SIG-M5 (cell line): ENCODE measurements at places on chromosomes 12 and 14.

DNA sequence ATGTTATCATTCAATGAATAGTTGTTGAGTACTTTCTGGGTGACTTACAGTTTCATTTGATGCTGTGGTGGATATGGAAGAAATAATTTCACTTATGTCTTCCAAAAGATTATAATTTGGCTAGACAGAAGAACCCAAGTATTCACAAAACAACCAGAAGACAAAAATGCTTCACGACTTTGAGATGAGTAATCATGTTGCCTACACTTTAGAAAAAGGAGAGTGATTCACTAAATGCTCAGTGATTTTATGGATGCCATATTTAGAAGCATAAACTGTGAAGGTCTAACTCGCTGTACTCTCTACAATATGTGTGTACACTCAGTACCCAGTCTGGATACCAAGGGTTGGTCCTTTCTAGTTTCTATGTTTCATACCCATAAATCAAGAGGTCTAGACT lies 101.3 kb upstream of the E2F7 start:
- no peak for DNase-seq

- DNase-seq: no peak
Observed at GRCh38 chr12:19962192-19962591, 406.1 kb upstream of the PDE3A start.

- DNase-seq: no peak
Observed at GRCh38 chr12:57461276-57461916, 1.8 kb downstream of the GLI1 start.

GRCh38 chr12:108973629-108974152 lies 47.2 kb downstream of the SVOP start:
- DNase-seq: no peak

DNA sequence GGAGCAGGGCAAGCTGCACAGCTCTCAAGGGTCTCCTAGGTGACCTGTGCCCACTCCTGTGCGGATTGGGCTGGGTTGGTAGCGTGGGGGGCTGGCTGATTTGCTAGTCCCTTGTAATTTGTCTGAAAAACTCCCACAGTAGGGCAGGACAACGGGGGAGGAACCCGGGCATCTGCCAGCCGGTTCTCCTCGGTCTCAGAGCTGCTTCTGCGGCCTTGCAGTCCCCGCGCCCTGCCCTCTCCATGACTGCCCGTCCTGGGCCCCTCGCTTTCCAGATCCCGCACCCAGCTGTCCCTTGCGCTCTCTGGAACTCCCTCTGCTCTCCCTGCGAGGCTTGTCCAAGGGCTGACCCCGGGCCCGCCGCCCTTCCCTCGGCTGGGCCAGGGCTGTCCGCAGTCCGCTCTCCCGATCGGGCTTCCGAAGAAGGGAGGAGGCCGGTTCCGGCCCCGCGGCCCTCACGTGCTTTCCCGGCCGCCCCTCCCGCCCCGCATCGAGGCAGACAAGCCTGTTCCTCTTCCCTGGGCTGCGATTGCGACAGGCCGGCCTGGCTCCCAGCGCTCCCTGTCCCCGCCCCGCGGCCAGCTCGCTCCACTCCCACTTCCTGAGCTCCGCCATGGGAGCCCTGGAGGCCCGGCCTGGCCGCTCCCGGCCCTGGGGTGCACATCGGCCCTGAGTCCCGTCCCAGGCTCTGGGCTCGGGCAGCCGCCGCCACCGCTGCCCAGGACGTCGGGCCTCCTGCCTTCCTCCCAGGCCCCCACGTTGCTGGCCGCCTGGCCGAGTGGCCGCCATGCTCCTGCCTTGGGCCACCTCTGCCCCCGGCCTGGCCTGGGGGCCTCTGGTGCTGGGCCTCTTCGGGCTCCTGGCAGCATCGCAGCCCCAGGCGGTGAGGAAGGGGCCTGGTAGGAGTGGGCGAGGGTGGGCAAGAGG lies at the start of gene LTBR:
Gene LTBR, plus strand, starts transcription at position 591 of the 927 bp plus-strand sequence. Its CDS starts 197 bp downstream, at position 788.
- no peak for DNase-seq

- DNase-seq: no peak
Observed at GRCh38 chr14:68449561-68450181, 343.2 kb downstream of the ZFP36L1 start.
